ENCODE measurements at places on chromosomes 4 and X.

- DNase-seq = no peak
Observed at GRCh38 chrX:30881797-30882196, 7.3 kb downstream of the TAB3 start.

DNA sequence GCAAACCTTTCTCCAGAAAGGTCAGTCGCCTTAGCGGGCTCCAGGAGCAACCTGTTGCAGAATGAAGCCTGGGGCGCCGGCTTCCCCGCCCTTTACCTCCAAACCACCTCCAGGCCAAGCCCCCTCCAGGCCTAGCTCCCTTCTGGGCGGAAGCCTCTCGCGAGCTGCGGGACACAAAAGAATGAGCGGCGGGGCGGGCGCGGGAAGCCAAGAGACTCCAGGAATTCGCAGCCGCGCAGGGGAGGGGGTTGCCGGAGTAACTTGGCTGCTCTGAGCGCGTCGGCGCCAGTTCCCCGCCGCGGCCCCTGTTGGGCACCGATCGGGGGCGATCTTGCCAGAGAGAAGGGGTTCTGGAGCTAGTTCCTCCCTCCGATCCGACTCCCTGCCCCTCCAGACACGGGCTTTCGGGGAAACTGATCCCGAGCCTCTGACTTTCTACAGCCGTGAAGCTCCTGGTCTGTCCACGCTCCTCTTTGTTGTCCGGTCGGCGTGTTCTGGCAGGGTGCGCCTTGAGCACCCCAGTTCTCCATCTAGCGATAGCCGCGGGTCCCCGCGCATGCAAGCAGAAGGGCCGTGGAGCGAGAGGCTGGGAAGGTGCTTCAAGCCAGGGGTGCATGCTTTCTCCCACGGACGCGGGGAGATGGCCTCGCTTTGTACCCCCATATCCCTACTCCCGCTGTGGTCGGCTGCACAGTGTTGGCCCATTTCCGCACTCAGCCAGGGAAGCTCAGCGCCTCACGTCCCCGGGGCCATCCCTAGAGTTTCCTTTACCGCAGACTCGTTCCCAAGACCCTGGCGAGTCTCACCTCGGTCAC lies 1.2 kb downstream of the PROM1 start:
- DNase-seq = no peak

- DNase-seq = no peak
Observed at GRCh38 chrX:112668476-112669409, 11.0 kb downstream of the LHFPL1 start.

DNA sequence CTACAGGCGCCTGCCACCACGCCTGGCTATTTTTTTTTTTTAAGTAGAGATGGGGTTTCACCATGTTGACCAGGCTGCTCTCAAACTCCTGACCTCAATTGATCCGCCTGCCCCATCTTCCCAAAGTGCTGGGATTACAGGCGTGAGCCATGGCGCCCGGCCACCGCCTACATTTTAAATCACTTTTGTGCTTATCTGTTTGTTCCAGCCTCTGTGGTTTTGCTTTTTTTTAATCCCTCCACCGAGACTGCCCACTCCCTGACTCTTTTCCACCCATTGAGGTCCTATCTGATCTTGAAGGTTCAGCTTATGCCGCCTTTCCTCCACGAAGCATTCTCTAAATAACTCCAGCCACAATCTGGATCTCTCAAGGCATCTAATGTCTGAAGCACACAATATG lies 73.5 kb downstream of the CHRDL1 start:
- no peak for DNase-seq

DNA sequence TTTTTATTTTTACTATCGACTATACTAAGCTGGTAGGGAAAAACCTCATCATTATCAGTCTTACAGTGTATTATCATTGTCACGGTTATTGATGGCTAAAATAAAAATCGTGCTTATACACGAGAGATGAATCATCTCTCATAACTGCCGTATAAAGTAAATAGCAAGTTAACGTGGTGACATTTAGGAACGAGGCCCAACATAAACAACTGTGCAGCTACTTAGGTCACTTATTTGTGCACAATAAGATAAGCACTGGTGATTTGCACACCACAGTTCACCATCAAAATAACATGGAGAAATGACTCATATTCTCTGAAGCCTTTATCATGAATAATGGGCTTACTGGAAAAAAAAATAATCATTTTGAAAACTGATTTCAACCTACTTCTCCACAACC lies 482.0 kb upstream of the TENM3 start:
- no peak for DNase-seq

GRCh38 chr4:114180481-114180880 lies 201.0 kb upstream of the ARSJ start:
- no peak for DNase-seq

DNA sequence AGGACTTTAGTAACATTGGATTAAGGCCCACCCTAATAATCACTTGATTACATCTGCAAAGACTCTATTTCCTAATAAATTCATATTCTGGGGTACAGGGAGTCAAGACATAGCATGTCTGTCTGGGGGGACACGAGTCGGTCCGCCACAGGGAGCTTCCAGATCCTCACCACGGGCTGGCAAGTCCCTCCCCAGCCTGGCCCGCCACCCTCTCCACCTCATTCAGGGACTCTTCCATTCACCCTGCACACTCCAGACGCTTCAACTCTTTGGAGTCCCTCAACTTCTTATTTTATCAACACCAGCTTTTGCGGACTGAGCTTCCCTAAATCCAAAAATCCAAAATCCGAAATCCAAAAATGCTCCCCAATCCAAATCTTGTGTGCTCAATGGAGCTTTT lies 71.2 kb downstream of the DCTD start:
- no peak for DNase-seq

- no peak for DNase-seq
Observed at GRCh38 chr4:74308215-74308614, at the start of gene EPGN. TSS of gene EPGN (plus strand) at chr4:74308470. CDS start at chr4:74308534, 64 bp downstream.

- no peak for DNase-seq
Observed at GRCh38 chrX:38578167-38578566, 16.8 kb downstream of the TSPAN7 start.

DNA sequence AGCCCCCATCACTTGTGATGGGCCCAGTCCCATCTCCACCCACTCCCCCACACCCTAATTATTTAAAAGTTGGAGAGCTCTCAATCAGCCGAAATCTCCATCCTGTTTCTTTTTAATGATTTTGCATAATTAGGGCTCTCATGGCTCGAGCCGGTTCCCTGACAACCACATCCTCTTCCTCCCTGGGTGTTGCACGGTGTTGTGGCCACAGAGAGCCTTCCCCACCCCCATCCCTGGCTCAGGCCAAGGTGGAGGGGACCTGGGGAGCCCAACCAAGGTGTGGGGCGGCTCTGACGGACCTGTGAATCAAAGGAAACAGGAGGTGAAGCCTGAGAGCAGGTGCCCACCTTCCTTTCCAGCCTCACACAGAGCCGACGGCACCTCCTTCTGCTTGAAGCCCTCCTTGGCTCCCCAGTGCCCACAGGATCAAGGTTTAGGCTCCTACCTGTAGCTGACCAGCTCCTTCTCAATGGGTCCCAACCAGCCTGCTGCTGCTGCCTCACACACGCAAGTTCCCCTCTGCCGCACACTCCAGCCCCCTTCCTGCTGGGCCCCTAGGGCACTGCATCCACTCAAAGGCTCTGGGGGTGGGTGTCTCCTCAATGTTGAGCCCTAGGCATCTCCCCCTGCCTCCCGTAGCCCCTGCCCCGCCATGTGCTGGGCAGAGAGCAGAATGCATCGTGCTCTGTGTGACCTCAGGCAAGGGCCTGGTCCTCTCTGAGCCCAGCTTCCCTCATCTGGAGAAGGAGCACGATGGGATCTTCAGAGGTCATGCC lies 68.7 kb downstream of the WFS1 start:
- no peak for DNase-seq

- DNase-seq = no peak
Observed at GRCh38 chr4:5874811-5875449, 18.0 kb downstream of the CRMP1 start.

DNA sequence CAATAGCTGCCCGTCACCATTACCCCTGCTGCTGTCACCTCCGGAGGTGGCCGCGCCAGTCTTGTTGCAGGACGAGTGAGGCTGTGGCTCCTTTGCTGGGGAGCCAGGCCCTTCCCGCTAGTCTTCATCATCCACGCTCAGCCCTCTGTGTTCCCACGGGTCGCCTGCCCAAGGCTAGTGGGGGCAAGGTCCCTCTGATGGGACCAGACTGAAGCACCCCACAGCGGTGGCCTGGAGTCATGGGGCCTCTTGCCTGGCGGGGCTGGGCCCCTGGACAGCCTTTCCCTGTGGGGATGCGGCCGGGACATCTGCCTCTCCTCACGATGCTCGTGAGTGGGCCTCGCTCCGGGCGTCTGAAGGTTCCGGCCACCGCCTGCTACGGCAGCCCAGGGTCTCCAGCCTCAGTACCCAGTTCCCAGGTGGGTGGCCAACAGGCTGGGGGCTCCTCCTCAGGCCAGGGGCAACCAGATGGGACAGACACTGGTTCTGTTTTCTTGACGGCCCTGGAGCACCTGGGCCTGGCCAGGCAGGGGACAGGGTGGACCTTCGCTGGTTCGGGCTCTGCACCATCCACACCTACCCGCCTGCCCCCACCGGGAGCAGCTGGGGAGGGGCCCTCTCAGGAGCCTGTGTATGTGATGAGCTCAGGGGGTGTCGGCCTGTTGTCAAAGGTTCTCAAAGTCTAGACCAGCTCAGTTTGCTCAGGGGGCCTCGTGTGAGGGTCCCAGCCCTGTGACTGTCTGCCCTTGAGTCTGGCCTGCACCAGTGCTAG lies 32.3 kb downstream of the DOK7 start:
- no peak for DNase-seq

GRCh38 chr4:24519649-24520048 lies 64.7 kb downstream of the DHX15 start:
- no peak for DNase-seq

- DNase-seq = no peak
Observed at GRCh38 chrX:10022580-10023245, 55.6 kb downstream of the CLDN34 start.

DNA sequence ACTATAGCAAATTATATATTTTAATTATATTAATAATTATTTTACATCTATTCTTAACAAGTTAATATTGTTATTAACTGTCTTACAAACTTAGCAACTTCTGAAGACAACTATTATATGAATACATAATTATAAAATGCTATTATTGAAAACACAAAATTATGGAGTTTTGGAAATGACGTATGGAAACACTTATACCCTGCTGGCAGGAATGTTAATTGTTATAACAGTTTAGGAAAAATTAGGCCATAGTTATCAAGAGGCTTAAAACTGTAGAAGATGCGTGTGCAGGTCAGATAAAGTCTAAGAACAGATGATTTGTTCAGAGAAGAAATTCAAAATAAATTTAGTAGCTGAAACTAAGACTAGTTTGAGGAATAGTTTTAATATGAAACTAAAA lies 211.7 kb downstream of the FAT4 start:
- DNase-seq = no peak

DNA sequence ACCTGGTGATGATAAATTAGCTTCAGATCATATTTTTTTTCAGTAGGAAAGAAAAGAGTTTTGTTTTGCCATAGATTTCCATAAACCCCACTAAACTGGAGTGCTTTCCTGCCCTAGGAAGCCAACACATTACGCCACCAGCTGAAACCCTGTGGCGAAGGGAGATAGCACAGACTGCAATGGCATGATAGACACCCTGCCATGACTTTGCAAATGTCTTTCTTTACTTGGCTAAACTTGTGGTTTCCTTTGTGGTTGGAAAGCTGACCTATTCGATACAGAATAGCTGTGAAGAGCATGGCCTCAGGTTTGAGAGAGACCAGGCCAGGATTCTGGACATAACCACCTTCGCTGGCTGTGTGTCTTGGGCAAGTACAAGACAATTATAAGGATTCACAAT lies 19.1 kb downstream of the MFAP3L start:
- no peak for DNase-seq

- no peak for DNase-seq
Observed at GRCh38 chr4:77235289-77235854, 78.4 kb downstream of the CCNG2 start.

GRCh38 chr4:84495794-84496261 lies 3.3 kb downstream of the NKX6-1 start:
- no peak for DNase-seq

- no peak for DNase-seq
Observed at GRCh38 chr4:16048619-16049419, 35.0 kb downstream of the PROM1 start.

DNA sequence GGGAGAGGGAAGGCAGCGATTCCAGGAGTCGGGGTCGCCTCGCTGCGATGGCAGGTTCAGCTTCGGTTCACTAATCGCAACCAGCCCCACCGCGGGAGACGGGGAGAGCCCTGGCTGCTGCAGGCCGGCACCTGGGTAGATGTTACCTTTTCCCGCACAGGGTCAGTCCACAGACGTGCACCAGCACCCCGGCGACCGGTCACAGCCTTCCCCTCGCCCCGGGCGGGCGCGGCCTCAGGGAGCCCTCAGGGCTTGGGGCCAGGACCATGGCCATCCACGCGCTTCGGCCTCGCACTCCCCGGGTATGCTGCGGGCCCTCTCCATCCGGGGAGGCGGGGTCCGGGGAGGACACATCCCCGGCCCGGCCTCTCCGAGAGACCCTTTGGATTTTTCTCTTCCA lies 26.1 kb upstream of the EXOC1L start:
- DNase-seq = no peak

GRCh38 chr4:15237648-15238230 lies 190.1 kb upstream of the C1QTNF7 start:
- no peak for DNase-seq

DNA sequence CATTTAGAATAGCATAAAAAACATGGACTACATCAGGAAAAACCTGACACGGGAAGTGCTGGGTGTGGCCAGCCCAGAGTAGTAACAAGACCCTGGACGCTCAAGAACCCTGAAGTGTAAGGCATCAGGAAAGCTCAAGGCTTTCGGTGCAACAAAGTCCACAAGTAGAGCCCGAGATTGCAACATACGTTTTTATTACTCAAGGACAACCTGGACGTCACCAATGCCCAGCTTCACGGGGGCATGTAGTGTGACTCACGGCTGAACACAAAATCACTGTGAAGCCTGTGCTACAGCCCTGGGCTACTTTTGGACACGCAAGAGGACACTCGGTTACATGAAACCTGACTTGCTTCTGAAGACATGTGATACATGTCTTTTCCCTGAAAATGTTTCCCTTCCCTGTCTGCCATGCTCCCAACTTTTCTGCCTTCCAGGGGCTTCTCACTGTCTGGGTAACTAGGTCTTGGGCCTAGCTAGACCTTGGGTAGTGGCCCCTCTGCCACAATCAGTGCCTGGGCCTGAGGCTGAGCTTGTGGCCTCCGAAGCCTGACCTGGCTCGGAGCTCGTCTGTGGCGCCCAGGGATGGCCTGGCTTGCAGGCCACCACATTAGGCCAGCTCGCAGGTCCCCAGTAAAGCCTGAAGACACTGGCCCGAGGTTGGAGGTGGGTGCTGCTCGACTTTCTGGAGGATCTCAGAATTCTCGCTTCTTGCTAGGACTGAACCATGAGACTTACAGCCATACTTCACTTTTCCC lies 9.2 kb downstream of the IRAK1 start:
- DNase-seq = no peak

- DNase-seq = peak; percentile 28
Observed at GRCh38 chr4:139826426-139826825, 160.8 kb downstream of the MGST2 start.

DNA sequence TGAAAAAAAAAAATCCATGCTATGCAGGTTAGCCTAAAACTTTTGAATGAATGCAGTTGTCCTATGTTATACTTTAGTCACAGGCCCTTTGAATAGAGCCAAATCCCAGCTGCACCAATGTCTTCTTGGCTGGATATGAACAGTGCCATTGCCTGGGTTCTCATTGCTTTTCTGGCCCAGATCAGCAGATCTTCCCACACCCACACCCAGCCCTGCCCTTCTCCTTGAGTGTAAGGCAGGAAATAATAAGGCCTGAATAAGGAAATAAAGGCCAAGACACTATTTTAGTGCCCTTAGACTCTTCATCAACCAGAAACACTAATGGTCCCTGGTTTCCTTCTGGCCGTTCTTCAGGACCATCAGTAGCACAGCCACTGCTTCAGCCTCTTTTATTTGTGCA lies 66.6 kb downstream of the USP38 start:
- DNase-seq = no peak

GRCh38 chr4:73815145-73815544 lies 21.3 kb upstream of the CXCL6 start:
- DNase-seq = no peak

Data from NCI-H1417 treated with DMSO at 0.1 percent for 48 hours (cell line).